CD4-positive, CD25-positive, alpha-beta regulatory T cell (primary cell): ENCODE measurements at places on chromosomes 3 and 15. TPM values are rescaled to one million over a fixed set of nuclear protein-coding genes. Genes with fewer than 3 reads are reported as not detected.

The HHLA2 gene
- total RNA-seq = 0.74 TPM

The FGF7 gene
- not detected for total RNA-seq

The GUCA1C gene
- not detected for total RNA-seq

The EPB42 gene
- total RNA-seq = not detected

The USP19 gene
- total RNA-seq = 57.8 TPM

The LRRC3B gene
- total RNA-seq = not detected

The FAM107A gene
- not detected for total RNA-seq
